ENCODE measurements at places on chromosomes 3 and 15. TPM values are rescaled to one million over a fixed set of nuclear protein-coding genes. Genes with fewer than 3 reads are reported as not detected.

The CPN2 gene
- total RNA-seq = not detected

The TRPC1 gene
- total RNA-seq = 2.3 TPM

The CASR gene
- not detected for total RNA-seq

The TRAT1 gene
- total RNA-seq = not detected

The CLRN1 gene
- not detected for total RNA-seq

The APOD gene
- total RNA-seq = not detected

The TGM5 gene
- total RNA-seq = not detected

The PDCD10 gene
- 171 TPM for total RNA-seq

DNA sequence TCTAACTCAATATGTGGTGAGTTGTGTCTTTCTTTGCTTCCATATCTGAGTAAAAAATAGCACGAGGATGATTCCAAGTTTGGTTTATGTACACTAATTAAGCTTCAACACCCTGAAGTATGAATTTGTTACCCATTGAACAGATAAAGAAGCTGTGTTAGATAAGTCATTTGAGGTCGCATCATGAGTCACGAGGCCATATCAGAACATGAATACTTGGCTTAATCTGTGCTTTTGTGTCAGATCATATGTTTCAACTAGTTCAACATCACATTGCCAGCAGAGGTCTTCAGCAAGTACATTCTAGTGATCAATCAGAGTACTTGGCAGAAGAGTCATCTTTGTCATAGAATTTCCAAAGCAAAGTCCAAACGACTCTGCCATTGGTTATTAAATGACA lies 26.3 kb upstream of the MITF start:
- no peak for DNase-seq

DNA sequence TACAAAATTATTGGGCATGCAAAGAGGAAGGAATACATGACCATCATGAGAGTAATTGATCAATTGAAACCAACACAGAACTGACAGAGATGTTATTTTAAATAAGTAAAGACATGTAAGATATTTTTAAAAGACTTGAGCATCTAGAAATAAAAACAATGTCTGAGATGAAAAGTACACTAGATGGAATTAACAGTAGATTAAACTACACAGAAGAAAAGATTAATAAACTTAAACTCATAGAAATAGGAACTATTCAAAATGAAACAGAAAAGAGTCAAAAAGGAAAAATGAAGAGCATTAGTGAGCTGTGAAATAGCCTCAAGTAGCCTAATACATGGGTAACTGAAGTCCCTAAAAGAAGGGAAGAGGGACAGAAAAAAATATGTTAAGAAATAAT lies 8.5 kb upstream of the ARF4 start:
- DNase-seq = no peak

- peak; percentile 8 for DNase-seq
These were observed 846.3 kb upstream of the ARPP21 start for GRCh38 chr3:34793057-34793456.

GRCh38 chr3:178631950-178632349 lies 95.7 kb downstream of the KCNMB2 start:
- DNase-seq = no peak

DNA sequence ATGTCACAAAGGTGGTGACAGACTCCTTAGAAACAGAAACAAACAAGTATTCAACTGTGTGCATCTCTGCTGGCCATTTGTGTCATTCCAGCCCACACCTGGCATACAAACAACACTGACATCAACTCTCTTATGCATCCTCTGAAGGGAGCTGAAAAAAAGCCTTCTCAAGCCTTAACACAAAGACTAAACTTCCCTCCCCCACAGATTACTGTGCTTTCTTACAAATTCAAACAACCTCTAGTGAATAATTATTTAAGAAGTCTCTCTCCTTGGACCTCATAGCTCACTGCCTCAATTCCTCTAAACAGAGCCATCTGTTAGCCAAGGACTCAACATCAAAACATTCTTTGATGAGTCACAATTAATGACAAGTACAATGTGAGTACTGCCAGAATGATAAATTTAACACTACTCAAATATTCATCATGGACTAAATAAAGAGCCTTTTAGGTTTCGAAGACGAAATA lies 132.1 kb downstream of the WDR76 start:
- DNase-seq = peak; percentile 14

DNA sequence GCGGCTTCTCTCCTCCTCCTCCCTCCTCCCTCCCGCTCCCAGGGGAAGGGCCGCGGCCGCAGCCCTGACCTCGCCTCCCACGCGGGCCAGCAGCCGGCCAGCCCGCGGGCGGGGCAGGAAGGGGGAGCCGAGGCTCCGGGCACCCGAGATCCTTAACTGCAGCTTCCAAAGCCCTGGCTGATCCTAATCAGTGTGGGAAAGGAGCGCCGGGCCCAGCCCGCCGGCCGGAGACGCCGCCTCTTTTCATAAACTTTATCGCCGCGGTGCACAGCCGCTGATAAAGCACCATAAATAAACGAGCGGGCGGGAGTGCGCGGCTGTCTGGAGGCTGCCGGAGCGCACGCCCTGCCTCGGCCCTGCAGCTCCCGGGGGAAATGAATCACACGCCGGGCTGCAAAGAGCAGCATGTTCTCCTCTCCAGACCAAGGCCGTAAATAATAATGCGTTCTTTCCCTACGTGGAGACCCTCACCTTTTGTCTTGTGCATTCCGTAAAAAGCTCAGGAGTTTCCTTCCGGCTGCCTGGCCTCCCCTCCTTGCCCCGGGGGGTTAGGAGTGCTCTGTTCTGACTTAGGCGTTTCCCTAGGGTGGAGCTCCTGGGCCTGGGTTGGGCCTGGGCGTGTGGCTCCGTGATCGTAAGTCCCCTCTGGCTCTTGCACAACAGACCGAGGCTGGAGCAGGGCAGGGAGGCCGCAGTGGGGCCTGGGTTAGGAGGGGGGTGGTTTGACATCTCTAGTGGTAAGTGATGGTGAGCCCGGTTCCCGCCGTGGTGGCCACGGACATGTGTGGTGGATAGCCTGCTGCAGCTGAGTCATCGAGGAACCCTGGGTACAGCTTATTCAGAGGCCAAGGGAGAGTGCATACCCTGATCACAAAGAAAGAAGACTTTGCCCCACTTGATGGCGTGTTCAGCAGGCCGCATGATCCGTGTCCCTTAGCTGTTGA lies 132.6 kb upstream of the HES1 start:
- DNase-seq = peak; percentile 95

GRCh38 chr15:101009176-101009575 lies 90.0 kb downstream of the LRRK1 start:
- no peak for DNase-seq

DNA sequence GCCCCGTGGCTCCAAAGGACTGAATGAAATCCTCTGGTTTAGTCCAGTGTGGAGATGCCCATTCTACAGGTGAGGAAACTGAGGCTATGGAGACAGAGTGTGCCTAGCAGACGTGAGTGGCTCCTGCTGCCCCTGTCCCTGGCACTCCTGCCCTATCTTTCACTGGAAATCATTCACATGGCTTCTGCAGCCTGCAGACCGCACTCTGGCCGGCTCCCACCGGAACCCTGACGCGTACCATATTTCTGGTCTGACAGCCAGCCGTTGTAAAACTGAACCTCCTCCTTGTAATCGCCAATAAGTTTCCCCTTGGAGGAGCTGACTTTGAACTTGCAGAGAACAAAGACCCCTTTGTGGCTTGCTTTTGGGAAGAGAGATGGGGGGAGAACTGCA lies 136.5 kb downstream of the CHSY1 start:
- DNase-seq = no peak

DNA sequence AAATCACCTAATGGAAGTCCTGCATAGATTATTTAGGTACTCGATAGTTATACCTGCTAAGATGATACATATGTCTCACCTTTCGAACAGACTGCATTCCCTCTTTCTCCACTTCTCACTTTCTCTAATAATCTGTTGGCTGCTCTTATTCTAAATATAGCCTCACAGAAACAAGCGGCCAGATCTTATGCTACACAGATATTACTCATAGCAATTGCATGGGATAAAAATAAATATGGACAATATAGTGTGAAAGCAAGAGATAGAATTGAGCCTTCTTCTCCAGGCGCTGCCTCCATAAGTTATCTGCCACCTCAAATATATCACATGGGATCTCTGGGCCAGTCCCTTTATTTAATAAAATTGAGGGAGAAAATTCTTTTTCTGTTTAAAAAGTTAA lies 29.5 kb upstream of the TGFBR2 start:
- no peak for DNase-seq

GRCh38 chr3:46312991-46313390 lies 40.9 kb upstream of the CCR2 start:
- no peak for DNase-seq

DNA sequence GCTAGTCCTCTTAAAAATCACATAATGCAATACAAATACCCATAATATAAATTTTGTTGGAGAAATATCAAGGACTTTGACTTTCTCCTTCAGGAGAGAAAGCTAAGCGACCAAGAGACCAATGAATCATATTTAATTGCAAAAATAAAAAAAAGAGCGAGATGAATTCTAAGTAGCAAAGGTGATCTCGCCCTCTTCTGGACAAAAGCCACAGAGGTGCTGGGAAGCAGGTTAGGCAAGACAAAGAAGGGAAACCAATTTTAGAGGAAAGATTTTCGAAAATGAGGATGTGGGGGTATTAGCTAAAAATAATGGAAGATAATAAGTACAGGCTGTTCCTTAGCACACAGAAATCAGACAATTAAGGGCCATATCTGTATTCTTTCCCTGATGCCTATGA lies 111.4 kb upstream of the PLAAT1 start:
- DNase-seq = no peak

- DNase-seq = no peak
These were observed 253.7 kb downstream of the ROBO1 start for GRCh38 chr3:79514069-79514468.

DNA sequence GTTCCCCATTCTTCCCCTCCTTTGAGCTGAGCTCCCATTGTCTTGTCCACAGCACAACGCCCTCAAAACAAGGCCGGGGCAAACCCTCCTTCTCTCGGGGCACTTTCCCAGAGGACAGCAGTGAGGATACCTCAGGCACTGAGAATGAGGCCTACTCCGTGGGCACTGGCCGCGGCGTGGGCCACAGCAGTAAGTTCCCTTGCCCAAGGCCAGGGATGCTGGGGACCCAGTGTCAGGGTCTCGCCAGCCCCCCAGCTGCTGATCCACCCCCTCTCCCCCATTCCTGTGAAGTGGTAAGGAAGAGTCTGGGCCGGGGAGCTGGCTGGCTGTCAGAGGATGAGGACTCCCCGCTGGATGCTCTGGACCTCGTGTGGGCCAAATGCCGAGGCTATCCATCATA lies 4.2 kb upstream of the OGG1 start:
- no peak for DNase-seq

DNA sequence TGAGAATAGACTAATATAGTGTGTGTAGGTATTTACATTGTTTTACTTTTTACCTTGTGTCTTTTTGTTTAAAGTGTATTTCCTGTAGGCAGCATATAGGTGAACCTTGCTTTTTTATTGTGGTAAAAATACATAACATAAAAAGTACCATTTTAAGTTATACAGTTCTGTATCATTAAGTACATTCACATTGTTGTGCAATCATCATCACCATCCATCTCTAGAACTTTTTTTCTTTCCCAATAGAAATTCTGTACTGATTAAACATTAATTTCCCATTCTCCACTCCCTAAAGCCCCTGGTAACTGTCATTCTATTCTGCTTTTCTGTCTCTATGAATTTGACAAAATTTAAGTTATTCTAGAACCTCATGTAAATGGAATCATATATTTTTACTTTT lies 48.2 kb upstream of the EIF5A2 start:
- no peak for DNase-seq

- DNase-seq = no peak
These were observed 754.4 kb upstream of the GOLIM4 start for GRCh38 chr3:168850109-168850508.

DNA sequence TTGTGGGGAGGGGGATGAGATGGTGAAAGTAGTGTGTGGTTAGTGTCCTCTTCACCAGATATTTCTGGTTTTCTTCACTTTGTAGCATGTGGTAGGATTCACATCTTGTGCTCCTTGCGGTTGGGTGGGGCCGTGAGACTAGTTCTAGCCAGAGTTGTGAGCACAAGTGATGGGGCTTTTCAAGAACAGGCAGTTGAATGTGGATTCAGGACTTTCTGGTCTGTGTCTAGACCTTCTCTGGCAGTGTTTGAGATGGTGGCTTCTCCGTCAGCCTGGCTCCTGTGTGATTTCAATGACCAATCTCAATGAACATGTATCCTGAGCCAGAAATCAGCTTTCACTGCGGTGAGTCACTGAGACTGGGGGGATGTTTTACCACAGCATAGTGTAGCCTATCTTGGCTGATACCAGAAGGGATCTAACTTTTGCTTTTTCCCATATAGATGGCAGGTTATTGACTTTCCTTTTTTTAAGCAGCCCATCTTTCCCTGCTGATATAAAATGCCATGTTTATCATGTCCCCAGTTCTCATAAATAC lies 82.6 kb downstream of the RPLP1 start:
- peak; percentile 84 for DNase-seq
